T-helper 2 cell treated with Interferon-gamma antibody and Interleukin-4, amounts not matched to agents 100 ng/mL and 5 ng/mL, for 36 hours (primary cell): ENCODE measurements at places on chromosomes 5 and 9. TPM values are rescaled to one million over a fixed set of nuclear protein-coding genes. Genes with fewer than 3 reads are reported as not detected.

The SLC36A2 gene
- not detected in 2 replicates for total RNA-seq

The BARHL1 gene
- total RNA-seq: not detected in 2 replicates

The MCCC2 gene
- total RNA-seq: 43.1 and 47.0 TPM in 2 replicates

The SUSD3 gene
- 58.8 and 59.9 TPM in 2 replicates for total RNA-seq

The PLAC8L1 gene
- total RNA-seq: 1.1 TPM in 1 of 2 replicates, not detected in the other

The CCIN gene
- total RNA-seq: 0.34 and 0.43 TPM in 2 replicates

The ECM2 gene
- total RNA-seq: not detected in 2 replicates

The C5 gene
- 1.5 and 2.5 TPM in 2 replicates for total RNA-seq

The CCDC192 gene
- not detected in 2 replicates for total RNA-seq

The CSF1R gene
- 0.14 TPM in 1 of 2 replicates, not detected in the other for total RNA-seq

The PTGS1 gene
- total RNA-seq: 0.43 and 0.45 TPM in 2 replicates

The FAM81B gene
- total RNA-seq: not detected in 2 replicates

The GCNT4 gene
- total RNA-seq: 0.27 and 0.39 TPM in 2 replicates

The CDH10 gene
- not detected in 2 replicates for total RNA-seq

The ADAM19 gene
- 313 and 314 TPM in 2 replicates for total RNA-seq

The MRNIP gene
- total RNA-seq: 18.7 and 21.0 TPM in 2 replicates

The LHX3 gene
- not detected in 2 replicates for total RNA-seq

The ATP6V1G1 gene
- 76.6 and 77.6 TPM in 2 replicates for total RNA-seq

The SNX2 gene
- 40.7 and 44.1 TPM in 2 replicates for total RNA-seq

The SHISAL2B gene
- not detected in 2 replicates for total RNA-seq

The SLC6A19 gene
- total RNA-seq: not detected in 2 replicates

The CCNI2 gene
- total RNA-seq: 8.6 and 11.2 TPM in 2 replicates

The ARAP3 gene
- total RNA-seq: 7.2 and 7.9 TPM in 2 replicates

The LCN2 gene
- total RNA-seq: not detected in 2 replicates

The MED7 gene
- total RNA-seq: 12.6 and 13.8 TPM in 2 replicates

The SVEP1 gene
- not detected in 2 replicates for total RNA-seq

The STK32A gene
- not detected in 2 replicates for total RNA-seq

The CCNJL gene
- total RNA-seq: not detected in 2 replicates
